ENCODE measurements at places on chromosomes 16 and 17.

DNA sequence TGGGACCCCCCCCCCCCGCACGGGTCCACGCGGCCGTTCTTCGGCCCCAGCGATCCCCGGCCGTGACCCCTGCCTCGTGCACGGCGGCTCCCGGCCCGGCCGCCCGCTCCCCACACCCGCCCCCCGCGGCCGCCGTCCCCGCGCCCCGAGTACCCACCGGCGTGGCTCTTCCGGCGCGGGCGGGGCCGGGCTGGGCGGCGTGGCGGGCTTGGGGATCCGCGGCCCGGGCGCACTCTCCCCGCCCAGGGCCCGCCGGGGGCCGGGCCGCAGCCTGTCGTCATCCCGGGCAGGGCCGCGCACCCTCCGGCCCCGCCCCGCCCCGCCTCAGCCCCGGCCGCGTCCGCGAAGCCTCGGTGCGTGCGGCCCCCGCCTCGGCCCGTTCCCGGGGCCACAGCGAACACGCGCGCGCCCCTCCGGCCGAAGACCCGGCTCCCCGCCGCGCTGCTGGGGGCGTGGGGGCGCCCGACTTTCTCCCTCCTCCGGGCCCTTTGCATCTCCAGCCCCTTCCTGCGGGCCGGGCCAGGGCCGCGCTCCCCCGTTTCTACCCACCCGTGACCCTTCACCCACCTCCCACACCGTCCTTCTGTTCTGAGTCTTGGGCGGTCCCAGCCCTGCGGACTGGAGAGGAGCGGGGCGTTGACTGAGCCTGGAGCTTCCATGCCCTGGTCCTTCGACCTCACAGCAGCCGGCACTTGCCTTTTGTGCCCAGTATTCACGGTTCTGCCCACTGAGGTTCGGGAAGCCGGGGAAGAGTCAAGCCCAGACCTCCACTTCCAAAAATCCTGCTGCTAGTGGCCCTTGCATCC lies 840 bp downstream of the MYO1C start:
- DNase-seq: no peak
- H3K4me1 ChIP-seq: peaks cover 42% of the 10 kb centered on the region
- peak overlapping the region; percentile 64 for H3K27ac ChIP-seq

GRCh38 chr17:78313735-78314648 lies 45.9 kb downstream of the SOCS3 start:
- H3K27ac ChIP-seq: peak overlapping the region; percentile 10
- no peaks in the 10 kb centered on the region for H3K36me3 ChIP-seq
- DNase-seq: peak; percentile 65
- no peaks in the 10 kb centered on the region for H3K27me3 ChIP-seq

GRCh38 chr16:8914098-8914497 lies 31.9 kb downstream of the LITAFD start:
- H3K36me3 ChIP-seq: peaks cover 36% of the 10 kb centered on the region
- no peaks in the 10 kb centered on the region for H3K4me1 ChIP-seq
- no peak for DNase-seq
- no peaks in the 10 kb centered on the region for H3K27me3 ChIP-seq
- H3K27ac ChIP-seq: no peak overlapping the region

DNA sequence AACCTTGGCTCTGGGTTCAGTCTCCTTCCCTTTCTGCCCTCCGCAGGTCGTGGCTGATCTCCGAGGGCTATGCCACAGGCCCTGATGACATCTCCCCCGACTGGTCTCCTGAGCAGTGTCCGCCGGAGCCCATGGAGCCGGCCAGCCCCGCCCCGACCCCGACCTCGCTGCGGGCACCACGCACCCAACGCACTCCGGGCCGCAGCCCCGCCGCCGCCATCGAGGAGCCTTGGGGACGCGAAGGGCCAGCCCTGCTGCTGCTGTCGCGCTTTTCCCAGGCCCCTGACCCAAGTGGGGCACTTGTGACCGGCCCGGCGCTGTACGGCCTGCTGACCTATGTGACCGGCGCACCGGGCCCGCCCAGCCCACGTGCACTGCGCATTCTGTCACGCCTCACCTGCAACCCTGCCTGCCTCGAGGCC lies 5.1 kb downstream of the ARMC5 start:
- H3K27me3 ChIP-seq: no peaks in the 10 kb centered on the region
- H3K36me3 ChIP-seq: peaks cover 27% of the 10 kb centered on the region
- peaks cover 8% of the 10 kb centered on the region for H3K4me1 ChIP-seq

DNA sequence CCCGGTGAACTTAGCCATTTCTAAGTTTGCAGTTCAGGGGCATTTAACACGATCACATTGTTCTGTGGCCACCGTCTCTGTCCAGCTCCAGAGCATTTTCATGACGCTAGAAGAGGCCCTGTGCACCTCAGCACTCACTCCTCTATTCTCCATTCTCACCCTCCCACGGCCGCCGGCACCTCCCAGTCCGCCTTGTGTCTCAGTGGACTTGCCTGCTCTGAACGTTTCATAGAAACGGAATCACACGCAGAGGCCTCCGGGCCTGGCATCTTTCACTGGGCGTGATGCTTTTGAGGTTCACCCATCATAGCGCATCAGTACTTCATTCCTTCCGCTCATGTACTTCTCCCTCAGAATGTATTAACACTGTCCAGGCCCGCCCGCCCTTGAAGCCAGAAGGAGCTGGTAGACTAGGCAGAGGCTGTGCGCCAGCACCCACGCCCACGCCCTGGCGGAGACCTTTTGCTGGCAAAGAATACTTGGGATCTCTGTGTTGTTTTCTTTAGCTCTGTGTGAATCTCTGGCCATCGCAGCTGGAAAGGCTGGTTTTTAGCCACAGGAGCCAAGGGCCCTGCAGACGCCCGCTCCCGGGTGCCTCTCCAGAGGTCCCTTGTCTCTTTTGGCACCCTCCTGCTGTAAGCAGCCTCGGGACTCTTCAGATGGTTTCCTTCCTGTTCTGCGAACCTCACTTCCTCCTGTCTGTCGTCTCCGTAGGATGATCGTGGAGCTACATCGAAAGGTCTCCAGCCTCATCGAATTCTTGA lies 23.4 kb upstream of the JPT2 start:
- DNase-seq: no peak
- no peak overlapping the region for H3K4me3 ChIP-seq
- H3K4me1 ChIP-seq: peaks cover 8% of the 10 kb centered on the region
- H3K27ac ChIP-seq: no peak overlapping the region
- H3K27me3 ChIP-seq: no peaks in the 10 kb centered on the region

GRCh38 chr16:49333259-49333597 lies 40.4 kb upstream of the C16orf78 start:
- H3K36me3 ChIP-seq: no peaks in the 10 kb centered on the region
- no peak for DNase-seq
- H3K27ac ChIP-seq: no peak overlapping the region
- no peaks in the 10 kb centered on the region for H3K4me1 ChIP-seq
- no peaks in the 10 kb centered on the region for H3K27me3 ChIP-seq

Measured in endothelial cell of umbilical vein (primary cell).